Pancreas (tissue), 10 donors: ENCODE measurements at places on chromosomes 13 and 19. TPM values are rescaled to one million over a fixed set of nuclear protein-coding genes. Genes with fewer than 3 reads are reported as not detected.

- no peak for DNase-seq
These were observed 26.2 kb upstream of the PLEKHF1 start for GRCh38 chr19:29639086-29639485.

- no peak for DNase-seq
These were observed 72.9 kb downstream of the SPATA13 start for GRCh38 chr13:24233351-24233901.

DNA sequence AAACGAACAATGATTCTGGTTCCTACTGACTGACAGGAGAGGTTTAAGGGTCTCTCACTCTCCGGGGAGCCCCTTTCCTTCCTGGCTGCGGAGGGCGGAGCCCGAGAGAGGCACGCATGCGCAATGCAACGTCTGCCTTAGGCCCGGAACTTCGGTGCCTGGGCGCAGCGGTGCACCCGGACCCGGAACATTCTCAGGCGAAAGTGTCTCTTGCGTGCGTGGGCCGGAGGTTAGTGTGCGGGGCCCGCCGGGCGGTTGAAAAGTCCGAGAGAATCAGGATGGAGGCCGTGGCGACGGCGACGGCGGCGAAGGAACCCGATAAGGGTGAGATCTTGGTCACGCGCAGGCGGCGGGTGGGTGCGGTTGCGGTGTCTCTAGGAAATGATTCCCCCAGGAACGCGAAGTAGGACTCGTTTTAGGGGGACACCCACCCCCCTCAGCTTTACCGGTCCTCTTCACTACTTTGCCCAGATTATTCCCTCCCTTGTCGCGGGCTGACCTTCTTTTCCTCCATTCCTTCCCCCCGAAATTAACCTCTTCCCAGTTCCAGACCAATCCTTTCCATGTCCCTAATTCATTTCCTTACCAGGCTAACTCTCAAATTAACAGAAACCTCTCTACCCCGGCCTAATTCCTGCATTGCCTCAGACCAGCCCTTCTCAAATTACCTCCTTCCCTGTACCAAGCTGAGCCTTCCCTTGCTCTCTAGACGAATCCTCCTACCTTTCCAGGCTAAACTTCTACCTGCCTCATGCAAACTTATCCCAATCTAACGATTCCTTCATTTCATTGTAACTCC lies at the start of gene CCDC97:
TSS of gene CCDC97 (plus strand) at position 140 of the 799 bp plus-strand sequence. CDS start at position 279, 139 bp downstream.
- DNase-seq = peak; percentile 81

The PRODH2 gene
- 5.6 TPM for total RNA-seq

GRCh38 chr13:48334534-48335127 lies 31.1 kb downstream of the RB1 start:
- no peak for DNase-seq

The CEACAM20 gene
- total RNA-seq = not detected

The SGCG gene
- 0.14 TPM for total RNA-seq

GRCh38 chr19:35249848-35250711 lies 1.3 kb downstream of the LSR start:
- DNase-seq = no peak

The ACP7 gene
- total RNA-seq = not detected

DNA sequence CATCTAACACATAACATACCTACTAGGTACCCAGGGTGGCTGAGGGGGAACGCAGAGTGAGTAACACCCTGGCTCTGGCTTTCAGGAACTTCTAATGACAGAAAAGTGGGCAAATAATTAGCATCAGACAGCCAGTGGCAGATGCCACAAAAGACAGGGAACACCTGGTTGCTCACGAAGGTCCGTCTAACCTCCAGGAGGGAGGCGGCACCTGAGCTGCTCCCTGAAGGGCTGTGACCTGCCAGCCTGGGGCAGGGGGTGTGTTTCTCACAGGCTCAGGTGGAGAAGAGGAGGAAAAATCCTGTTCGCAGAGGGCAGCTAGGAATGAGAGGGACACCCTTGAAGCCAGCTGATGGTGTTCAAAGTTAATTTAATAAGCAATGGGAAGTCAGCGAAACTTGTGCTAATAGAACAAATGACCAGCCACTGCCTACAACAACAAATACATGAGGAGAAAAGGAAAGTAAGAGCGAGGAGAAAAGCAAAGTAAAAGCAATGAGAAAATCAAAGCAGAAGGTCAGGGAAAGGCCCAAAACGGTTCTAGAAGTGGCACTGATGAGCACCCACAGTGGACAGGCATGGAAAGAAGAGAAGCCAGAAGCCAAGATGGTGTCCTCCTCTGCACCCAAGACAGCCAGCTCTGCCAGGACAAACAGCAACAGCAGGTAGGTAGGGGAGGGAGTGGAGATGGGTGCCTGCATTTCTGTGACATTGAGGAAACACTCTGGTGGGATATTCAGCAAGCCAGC lies 87.3 kb downstream of the STK24 start:
- no peak for DNase-seq

DNA sequence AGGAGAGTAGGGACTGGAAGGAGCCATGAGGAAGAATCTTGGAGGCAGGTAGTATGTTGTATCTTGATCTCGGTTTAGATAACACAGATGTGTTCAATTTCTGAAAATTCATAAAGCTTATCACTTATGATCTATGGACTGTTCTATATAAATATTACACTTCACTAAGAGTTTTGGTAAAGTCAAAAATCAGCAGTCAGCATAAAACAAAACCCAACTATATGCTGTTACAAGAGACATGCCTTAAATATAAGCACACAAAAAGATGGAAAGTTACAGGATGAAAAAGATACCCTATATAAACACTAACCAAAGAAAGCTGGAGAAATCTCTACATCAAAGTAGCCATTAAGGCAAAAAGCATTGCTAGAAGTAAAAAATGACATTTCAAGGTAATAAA lies 4.5 kb upstream of the KASH5 start:
- DNase-seq = no peak

DNA sequence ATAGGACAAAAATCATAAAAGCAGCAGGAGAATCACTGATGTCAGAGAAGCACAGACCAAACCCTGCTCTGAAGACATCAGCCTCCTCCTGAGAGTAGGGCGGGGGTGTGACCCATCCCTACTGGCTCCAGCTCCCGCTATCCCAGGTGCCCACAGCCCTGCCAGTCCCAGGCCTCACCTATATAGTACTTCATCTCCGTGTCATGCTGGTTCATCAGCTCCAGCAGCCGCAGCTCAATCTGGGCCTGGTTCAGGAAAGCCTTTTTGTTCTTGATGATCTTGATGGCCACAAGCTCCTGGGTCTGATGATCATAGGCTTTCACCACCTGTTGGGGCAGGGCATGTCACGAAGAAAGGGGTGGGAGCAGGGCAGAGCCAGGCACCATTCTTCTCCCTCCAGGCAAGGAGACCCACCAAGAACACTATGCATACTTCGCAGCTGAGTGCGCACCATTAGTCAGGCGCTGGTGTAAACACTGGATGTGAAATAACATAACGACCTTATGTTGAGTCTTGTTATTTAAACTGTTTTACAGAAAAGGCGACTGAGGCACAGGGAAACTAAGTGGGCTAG lies 4.2 kb downstream of the DYRK1B start:
- DNase-seq = no peak

DNA sequence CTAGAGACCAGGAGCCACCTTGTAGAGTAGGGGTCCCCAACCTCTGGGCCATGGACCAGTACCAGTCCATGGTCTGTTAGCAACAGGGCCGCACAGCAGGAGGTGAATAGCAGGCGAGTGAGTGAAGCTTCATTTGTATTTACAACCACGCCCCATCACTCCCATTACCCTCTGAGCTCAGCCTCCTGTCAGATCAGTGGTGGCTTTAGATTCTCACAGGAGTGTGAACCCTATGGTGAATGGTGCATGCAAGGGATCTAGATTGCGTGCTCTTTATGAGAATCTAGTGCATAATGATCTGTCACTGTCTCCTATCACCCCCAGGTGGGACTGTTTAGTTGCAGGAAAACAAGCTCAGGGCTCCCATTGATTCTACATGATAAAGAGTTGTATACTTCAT lies 303.6 kb downstream of the KCNRG start:
- DNase-seq = no peak

- DNase-seq = no peak
These were observed 3.4 kb downstream of the FARSA start for GRCh38 chr19:12930002-12930645.

DNA sequence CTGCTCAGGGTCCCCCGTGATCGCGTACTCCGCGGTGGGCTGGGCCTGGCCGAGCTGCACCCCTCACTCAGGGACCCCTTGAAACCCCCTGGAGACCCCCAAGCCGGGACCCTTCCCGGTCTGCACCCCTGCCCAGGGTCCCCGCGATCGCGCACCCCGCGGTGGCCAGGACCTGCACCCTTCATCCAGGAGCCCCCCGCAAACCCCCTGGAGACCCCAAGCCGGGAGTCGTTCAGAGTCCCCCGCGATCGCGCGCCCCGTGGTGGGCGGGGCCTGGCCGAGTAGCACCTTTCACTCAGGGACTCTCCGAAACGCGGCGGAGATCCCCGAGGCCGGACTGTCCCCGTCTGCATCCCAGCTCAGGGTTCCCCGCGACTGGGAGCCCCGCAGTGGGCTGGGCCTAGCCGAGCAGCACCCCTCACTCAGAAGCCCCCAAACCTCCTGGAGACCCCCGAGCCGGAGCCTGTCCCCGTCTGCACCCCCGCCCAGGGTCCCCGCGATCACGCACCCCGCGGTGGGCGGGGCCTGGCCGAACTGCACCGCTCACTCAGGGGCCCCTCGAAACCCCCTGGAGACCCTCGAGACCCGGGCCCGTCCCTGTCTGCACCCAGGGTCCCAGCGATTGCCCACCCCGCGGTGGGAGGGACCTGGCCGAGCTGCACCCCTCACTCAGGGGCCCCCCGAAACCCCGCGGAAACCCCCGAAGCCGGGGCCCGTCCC lies 748 bp downstream of the LMNB2 start:
- peak; percentile 46 for DNase-seq

- no peak for DNase-seq
These were observed 172.9 kb downstream of the OXGR1 start for GRCh38 chr13:96821381-96821780.

The NFIX gene
- total RNA-seq = 32.0 TPM
